Effector memory CD8-positive, alpha-beta T cell (primary cell): ENCODE measurements at places on chromosomes 1 and 21.

GRCh38 chr1:161848676-161849075 is 82.6 kb downstream of the ATF6 start:
- no peak for DNase-seq

GRCh38 chr1:206094024-206094423 is 23.2 kb downstream of the AVPR1B start:
- no peak for DNase-seq

DNA sequence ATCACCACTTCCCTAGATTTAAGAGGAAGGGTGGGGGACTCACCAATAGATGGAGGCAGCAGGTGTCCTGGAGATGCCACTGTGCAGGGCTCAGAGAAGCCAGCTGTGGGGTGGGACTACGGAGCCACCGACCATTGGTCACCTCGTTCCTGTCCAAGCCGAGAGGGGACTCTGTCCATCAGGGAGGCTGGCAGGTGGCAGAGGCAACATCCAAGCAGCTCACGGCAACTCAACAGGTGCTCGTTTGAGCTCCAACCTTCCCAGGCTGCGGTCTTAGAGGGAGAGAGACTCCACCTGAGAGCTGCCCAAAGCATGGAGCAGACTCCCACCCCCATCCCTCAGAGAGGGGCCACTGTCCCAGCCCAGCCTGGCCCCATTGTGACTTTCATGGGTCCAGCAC is 71.4 kb downstream of the IGSF21 start:
- no peak for DNase-seq

DNA sequence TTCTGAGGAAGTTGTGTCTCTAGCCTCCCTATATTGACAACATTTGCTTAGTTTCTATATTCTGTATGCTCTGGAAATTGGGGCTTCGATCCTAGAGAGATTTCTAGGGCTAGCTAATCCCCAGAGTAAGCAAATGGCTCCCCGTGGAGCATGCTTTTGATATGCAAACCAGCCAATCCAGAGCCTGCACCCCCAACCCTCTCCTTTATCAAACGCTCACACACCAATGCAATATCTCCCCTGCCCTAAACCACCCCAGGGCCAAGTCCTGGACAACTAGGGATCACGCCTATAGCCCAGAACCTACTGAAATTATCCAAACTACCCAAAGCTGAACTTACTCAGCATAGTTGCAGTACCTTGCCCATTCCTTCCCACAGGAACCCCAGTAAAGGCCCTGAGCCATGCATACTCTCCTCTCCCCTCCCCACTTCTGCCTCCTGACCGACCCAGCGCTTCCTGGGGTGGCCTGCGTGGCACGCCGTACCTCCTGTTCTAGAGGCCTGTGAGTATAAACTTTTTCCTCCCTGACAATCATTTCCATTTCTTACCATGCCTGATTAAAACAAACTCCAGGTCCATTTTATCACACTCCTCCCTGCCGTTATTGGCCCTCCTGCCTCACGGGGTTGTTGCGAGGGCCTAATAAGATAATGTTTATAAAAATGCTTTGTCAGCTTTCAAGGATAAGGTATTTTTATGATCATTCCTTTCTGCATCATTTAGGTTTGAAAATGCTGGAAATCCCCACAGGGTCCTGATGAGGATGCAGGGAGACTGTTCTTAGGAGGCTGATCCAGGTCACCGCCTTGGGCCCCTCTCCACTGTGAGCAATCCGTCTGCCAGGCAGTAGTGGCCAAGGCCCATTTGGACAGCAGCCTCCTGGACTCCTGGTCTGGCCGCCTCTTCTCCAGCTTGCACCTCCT is 102.7 kb downstream of the TENT5C start:
- DNase-seq = no peak

- DNase-seq = no peak
Measured at GRCh38 chr1:203478231-203478630, 2.6 kb downstream of the PRELP start.

DNA sequence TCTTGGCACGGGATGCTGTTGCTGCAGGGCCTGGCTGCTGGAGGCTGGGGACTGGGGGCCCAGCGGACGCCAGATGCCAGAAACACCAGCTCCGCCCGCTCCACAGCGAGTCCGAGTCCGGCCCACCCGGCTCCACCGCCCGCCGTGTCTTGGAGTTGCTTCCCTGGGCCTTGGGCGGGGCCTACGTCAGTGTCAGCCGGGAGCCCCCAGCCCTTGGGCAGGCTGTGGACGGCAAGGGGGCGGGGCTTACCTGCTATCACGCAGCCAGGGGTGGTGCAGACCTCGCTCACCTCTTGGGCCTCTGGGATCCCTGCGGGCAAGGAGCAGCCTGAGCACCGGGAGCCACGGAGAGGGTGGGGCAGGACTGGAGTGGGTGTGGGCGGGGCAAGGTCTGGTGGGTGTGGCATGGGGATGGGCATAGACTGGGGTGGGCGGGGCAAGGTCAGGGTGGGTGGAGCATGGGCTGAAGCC is 21.8 kb downstream of the MMEL1 start:
- no peak for DNase-seq

- DNase-seq = no peak
Measured at GRCh38 chr1:205664399-205665017, 15.8 kb downstream of the SLC45A3 start.

GRCh38 chr1:54606990-54607325 is 16.4 kb downstream of the FAM151A start:
- no peak for DNase-seq

- DNase-seq = no peak
Measured at GRCh38 chr21:39144191-39144590, 39.1 kb downstream of the PSMG1 start.

- DNase-seq = no peak
Measured at GRCh38 chr1:212488436-212489283, 55.9 kb downstream of the NENF start.

DNA sequence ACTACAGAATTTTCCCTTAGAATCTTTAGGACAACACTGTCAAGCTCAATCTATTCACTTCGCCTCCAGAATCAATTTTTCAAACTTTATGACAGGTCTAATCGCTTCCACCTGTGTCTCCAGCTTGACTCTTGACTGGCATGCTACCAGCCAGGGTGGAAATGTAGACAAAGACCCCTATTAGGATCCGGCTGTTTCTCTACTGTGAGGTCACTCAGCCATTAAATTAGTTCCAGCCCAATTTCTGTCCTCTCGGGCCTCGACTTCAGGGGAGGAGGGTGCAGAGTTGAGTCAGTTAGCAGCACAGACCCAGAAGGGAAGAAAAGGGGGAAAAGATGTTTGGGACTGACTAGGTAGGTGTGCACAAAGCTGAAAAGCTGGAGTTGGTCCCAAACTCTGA is 78.5 kb downstream of the HLCS start:
- DNase-seq = no peak

DNA sequence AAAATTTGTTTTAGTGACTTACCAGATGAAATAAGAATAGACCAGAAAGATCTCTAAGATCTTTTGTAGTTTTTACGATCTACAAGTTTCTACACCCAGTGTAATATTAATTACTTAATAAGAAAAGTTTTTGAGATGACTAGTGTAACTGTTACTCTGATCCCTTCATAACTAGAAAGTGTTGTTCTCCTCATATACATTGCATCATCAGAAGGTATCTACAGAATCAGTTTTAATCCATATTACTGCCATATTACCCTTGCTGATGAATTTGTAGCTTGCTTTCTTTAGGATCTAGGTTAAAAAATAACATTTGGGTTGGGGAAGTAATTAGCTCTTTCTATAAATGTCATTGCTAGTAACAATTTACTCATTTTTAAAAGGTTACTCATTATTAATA is 72.5 kb downstream of the GPR161 start:
- DNase-seq = no peak
